ENCODE measurements at places on chromosomes 4 and X.
A peak's percentile ranks its signal among the peaks of the same experiment; 100 is the strongest.

GRCh38 chr4:99126376-99126775, 17.7 kb downstream of the ADH4 start:
- no peak for DNase-seq

DNA sequence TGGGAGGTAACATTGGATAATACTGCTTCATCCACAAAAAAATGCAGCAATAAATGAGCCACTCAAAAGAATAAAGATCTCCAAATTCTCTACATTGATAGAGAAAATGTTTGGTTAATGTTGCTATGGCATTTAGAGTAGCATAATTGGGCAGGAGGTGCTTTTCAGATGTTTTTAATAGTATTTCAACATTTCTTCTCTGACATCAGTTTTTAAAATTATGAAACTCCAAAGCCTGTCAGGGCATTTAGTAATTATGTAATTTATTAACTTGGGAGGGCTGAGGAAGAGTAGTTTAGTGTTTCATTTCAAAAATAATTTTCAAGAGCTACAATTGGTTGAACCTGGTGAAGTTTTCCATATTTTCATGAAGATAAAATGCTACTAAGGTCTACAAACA, 211.3 kb upstream of the INTU start:
- DNase-seq: no peak

GRCh38 chr4:123631786-123632692, 235.4 kb downstream of the SPRY1 start:
- no peak for DNase-seq

GRCh38 chr4:14308229-14308651, 680.7 kb upstream of the BOD1L1 start:
- no peak for DNase-seq

GRCh38 chr4:185921583-185922555, 109.9 kb upstream of the SORBS2 start:
- DNase-seq: no peak

- DNase-seq: no peak
Observed at GRCh38 chr4:151736361-151736760, 24.4 kb downstream of the GATB start.

DNA sequence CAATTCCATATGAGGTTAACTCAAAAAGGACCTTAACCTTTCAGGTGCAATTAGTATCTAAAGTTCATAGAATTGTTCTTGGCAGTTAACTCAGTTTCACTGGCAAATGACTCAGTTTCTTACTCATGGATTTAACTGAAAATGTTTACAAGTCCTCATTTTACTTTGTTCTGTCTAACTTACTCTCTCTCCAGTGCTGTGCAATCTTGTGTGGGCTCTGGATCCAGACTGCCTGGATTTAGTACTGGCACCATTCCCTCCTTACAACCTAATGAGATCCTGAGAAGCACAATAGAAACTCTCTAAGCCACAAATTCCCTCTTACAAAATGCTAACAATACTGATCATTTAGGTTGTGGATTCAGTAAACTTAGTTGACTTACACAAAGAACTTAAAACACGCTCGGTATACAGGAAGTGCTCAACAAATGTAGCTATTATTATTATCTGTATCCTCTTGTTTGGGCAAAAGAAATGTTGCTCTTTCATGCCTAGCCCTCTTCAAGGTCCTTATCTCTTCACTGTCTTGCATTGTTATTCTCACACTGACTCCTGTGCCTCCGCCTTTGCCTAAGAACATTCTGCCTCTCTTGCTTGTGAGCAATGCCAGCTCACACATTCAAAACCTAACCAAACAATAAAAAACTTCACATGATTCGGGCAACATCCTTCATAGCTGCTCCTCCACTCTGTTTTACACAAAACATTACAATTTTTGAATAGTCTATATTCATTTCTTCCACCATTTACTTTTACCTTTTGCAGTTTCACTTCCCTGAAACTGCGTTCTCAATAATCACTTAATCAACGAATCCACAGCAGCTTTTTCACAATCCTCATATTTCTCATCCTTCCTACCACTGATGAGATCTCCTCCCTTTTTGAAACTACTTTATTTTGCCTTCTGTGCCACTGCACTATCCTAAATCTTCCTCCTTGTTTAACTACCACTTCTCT, 91.8 kb downstream of the PDE5A start:
- DNase-seq: no peak

- DNase-seq: no peak
Observed at GRCh38 chrX:2546496-2546895, 45.7 kb upstream of the DHRSX start.

DNA sequence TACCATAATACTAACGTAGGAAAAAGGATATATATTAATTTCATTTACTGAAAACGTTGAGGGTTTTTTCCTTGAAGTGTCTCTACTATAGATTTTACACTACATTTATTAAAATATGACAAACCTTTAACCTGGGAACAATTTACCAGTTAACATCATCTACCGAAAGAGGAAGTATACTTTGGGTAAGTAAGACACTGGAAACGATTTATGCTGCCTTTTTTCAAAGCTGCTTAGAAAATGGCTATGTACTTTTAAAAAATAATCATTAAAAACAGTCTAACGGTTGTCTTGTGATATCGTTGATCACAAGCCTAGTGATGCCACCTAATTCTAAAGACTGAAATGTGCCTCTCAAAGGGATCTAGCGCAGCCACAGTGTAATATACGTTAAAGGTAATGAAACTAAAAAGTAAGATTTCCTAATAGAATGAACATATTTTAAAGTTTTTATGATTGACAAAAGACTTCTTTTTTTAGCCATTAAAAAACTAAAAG, 50.4 kb downstream of the STX18 start:
- no peak for DNase-seq

GRCh38 chr4:156950090-156950489, 21.5 kb downstream of the PDGFC start:
- DNase-seq: no peak

DNA sequence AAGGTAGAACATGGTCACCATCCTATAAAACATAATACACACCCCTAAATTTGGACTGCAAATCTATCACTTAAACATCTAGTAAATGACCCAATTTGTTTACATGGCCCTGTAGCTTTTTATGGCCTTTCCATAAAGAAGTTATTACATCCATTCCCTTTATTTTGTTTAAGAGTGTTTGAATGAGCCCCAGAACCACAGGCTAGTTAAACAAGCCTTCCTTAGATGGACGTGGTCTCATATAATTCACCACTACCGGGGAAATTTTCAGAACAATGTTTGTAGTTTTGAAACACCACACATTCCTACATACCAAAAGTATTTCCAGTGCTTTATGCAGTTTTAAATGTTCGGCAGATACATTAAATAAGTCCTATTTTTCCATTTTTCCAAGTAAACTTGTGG, 12.3 kb downstream of the PDGFC start:
- DNase-seq: no peak

- DNase-seq: no peak
Observed at GRCh38 chr4:845836-846251, 19.9 kb upstream of the CPLX1 start.

DNA sequence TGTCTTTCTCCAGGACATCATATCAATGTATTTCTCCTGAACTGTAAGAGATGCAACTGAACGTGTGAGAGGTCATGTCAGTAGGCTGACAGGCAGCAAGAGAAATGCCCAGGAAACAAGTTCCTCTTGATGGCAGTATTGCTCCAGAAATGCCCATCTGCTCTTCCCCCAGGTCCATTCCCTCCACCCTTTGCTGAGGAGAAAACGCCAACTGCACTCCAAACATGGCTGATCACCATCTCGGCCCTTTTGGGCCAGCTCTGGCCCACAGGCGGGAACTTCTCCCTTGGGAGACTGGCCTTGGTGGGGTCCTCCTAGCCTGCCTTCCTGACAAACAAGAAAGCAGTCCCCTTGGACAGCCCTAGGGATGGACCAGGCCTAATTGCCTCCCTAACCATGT, 276.5 kb upstream of the AGTR2 start:
- DNase-seq: peak; percentile 28

GRCh38 chrX:78322863-78323262, 4.5 kb downstream of the CYSLTR1 start:
- DNase-seq: no peak

GRCh38 chr4:76487621-76488020, 52.6 kb downstream of the SHROOM3 start:
- no peak for DNase-seq

DNA sequence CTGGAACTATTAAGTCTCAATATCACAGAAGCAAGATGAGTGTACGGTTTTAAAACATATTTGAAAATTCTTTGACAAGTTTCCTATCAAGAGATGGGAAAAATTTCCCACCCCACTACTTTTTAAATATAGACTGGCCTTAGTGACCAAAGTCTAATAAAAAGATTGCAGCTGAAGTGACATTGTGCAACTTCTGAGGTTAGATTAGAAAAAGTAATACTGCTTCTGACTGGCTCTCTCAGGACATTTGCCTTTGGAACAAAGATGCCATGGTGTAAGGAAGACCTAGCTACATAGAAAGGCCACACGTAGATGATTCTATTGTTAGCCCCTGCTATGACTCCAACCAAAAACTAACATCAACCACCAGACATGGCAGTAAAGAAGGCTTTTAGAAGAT, 138.7 kb upstream of the FAM47C start:
- DNase-seq: no peak

DNA sequence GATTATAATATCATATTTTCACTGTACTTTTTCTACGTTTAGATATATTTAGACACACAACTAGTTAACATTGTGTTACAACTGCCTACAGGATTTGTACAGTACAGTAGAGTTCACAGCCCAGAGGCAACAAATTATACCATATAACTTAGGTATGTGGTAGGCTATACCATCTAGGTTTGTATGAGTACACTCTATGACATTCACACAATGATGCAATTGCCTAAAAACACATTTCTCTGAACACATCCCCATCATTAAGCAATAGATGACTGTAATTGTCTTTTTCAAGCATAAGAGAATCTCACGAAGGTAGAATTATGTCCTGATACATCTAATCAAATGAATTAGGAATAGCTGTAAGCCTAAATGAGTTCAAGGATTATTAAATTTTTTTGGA, 12.3 kb upstream of the TIGD2 start:
- DNase-seq: no peak

DNA sequence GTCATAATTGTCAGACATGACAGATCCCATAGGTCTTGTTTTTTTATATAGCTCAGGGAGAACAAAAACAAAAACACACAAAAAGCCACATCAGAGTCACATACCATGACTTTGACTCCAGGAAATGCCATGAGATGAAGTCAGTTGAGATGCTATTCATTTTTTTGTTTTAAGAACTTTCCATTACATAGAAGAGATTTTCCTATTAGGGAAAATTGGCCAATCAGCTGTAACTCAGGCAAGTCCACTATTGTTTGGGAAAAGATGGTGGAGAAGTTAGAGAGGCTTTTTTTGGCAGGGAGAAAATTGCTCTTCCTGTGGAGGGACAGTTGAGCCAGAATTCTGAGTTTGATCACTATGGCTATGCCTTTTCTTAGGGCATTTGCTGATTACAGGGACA, 72.6 kb downstream of the SMARCA5 start:
- no peak for DNase-seq

DNA sequence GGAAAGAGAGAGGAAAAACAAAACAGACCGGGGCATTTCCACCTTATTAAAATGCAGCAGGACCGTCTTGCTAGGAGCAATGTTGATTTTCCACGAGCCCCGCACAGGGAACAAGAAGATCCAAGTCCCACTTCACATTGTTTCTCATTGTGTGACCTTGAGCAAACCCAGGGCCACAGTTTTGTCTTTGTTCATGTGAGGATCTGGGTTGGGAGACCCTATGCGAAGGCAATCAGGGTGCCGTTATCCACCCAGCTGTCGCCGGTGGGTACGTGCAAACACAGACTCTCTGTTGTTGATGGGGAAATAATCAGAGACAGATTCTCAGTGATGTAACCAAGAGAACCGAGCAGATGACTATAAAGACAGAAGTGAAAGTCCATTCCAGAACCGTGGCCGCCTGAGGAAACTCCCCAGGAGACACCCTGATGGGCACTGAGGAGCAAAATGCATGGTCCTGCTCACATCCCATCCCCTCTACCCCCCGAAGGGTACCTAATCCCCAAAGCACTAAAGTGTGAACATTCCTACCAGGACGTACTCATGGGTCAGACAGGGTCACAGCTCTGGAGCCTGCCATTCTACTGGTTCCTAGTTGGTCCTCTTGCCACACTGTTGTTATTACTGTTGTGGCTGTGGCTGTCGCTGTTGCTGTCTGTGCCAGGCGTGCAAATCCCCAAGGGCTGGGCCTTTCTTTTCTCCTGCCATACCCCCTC, 102.7 kb upstream of the RBPJ start:
- DNase-seq: peak; percentile 58

GRCh38 chr4:60042941-60043340, 1157.2 kb upstream of the ADGRL3 start:
- no peak for DNase-seq

- DNase-seq: no peak
Observed at GRCh38 chr4:8188743-8189550, 10.1 kb upstream of the SH3TC1 start.

GRCh38 chrX:139077281-139078250, 366.0 kb upstream of the FGF13 start:
- DNase-seq: no peak

- no peak for DNase-seq
Observed at GRCh38 chr4:153112041-153112441, 92.2 kb upstream of the TRIM2 start.

- no peak for DNase-seq
Observed at GRCh38 chrX:13250826-13251580, 68.8 kb downstream of the ATXN3L start.

DNA sequence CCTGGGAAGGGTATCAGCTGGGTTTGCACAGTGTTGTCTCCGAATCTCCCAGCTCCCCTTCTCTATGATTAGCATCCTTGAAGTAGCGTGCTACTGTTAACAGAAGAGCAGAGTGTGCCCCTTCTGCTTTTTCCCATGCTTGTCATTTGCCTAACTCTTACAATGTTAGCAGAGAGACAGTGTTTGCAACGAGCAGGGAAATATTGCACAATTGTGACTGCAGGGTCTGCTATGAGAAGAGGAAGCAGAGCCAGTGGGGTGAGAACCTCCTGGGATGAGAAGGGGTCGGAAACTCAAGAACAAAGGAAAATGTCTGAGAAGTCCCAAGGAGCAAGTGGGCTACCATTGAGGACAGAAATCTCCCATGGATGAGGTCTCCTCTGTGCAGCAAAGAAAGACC, 7.8 kb upstream of the CHRNA9 start:
- no peak for DNase-seq

DNA sequence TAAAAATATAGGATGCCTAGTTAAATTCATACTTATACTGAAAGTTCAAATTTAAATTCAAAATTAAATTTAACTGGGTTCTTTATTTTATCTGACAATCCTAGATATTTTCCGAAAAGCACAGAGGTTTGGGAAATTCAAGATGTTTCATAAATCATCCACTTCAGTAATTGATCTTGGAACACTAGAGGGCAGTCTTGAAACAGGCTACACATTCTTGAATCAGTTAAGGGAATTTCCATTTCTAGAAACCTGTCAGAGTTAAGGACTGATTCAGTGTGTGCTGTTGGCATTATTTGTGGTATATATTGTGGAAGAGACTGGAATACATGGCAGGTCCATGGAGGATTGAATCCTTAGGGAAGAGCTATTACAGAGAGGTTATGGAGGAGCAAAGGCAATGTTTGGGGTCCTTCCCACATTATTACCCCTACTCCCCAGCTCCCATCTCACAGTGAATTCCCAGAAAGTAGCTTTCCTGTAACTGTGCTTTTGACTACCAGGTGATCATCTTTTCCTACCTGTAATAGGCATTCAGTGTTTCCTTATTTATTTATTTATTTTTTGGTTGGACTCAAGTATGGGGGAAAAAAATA, 92.9 kb downstream of the EGF start:
- peak; percentile 71 for DNase-seq

- no peak for DNase-seq
Observed at GRCh38 chrX:104921584-104922205, 298.8 kb downstream of the TEX13A start.

Measured in GM10248 (cell line).